ENCODE measurements at places on chromosomes 1 and 21. TPM values are rescaled to one million over a fixed set of nuclear protein-coding genes. Genes with fewer than 3 reads are reported as not detected.
A peak's percentile ranks its signal among the peaks of the same experiment; 100 is the strongest.

GRCh38 chr1:192545896-192546521 lies 29.6 kb upstream of the RGS1 start:
- no peak for DNase-seq

GRCh38 chr1:30111431-30111830 lies 612.0 kb downstream of the MATN1 start:
- peak; percentile 41 for DNase-seq

DNA sequence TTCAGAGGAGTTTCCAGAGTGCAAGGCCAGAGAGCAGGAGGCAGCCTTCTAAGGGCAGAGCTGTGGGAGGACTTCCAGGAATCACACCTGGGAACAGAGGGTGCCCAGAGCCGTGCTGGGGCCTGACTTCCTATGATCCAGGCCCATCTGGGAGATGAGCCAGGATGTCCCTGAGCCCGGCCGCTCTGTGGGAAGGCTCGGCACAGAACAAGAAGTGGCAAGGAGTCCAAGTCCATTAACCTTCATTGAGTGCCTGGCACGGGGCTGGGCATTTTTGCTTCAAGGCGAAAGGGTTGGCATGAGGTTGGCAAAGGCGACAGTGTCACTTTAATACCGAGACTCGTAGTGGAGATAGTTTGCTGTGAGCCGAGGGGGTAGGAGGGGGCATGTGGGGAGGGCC lies 18.2 kb downstream of the TMEM201 start:
- no peak for DNase-seq

GRCh38 chr1:2231532-2232254 lies 3.6 kb downstream of the SKI start:
- peak; percentile 81 for DNase-seq

The ECE1 gene
- total RNA-seq: 60.0 TPM

The CR1L gene
- total RNA-seq: not detected

GRCh38 chr1:244876228-244876910 lies 12.0 kb upstream of the HNRNPU start:
- DNase-seq: no peak

DNA sequence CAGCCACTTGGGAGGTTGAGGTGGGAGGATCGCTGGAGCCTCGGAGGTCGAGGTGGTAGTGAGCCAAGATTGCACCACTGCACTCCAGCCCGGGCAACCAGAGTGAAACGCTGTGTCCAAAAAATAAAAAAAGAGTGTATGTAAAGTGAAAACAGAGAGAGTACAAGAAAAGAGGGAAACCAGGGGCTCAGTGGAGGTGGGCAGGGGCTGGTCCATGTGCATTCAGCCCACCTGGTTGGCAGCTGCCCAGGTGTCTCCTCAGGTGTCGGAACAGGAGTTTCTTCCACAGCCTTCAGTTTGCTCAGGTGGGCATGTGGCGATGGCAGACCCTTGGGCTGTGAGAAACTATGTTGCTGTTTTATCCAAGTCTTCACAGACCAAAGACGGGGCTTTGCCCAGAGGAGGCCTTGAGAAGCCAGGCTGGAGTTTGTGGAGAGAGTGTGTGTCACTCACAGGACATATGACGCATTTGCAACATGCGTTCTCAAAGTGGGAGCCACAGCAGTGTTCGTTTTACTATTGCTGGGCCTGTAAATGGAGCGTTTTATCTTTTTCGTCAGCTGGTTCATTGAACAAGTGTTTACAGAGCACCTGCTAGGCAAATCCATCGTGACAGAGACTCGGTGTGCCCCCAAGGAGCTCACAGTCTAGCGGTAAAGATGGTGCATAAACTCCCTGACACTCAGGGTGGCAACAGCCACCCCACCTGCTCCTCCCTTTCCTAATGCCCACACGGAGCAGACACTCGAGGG lies 22.4 kb upstream of the SAMD11 start:
- no peak for DNase-seq

DNA sequence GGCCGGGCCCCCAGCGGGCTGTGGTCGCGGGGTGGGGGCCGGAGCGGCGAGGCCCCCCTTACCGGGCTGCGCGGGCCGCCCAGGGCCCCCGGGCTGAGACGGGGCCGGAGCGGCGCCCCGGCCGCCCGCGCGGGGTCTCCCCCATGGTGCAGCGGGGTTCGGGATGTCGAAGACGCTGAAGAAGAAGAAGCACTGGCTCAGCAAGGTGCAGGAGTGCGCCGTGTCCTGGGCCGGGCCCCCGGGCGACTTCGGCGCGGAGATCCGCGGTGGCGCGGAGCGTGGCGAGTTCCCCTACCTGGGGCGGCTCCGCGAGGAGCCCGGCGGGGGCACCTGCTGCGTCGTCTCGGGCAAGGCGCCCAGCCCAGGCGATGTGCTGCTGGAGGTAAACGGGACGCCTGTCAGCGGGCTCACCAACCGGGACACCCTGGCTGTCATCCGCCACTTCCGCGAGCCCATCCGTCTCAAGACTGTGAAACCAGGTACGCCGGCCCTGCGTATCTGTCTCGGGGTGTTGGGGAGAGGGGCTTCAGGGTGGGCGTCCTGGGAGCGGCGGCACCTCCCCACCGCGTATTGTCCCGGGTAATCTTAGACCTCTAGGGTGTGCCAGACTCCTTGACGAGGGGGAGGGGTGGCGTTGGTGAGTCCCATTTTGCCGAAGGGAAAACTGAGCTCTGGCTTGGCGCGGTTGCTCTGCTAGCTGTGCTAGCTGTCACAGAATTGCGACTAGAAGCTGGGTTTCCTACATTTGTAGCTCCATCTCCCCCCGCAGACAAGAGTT lies 745 bp downstream of the MAGI3 start:
- no peak for DNase-seq

GRCh38 chr1:3323021-3323795 lies 131.3 kb upstream of the ARHGEF16 start:
- DNase-seq: no peak

- DNase-seq: no peak
These were observed 405.9 kb upstream of the RGS18 start for GRCh38 chr1:191752342-191752741.

DNA sequence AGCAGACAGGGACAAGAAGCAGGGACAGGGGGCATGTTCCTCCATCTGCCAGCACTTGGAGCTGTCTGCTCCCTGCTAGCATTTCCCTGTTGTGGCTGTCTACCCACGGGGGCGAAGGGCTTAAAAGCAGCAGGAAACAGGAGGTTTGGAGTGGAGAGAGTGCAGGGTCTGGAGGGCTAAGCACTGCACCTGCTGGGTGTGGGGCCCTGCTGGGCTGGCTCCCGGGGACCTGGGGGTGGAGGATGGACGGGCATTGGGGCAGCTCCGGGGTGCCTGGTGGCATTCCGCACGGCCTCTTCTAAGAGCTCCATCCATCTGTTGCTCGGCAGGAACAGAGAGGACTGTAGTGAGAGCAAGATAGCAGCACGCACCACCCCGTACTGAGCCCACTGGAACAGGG lies 21.2 kb downstream of the LRRC71 start:
- DNase-seq: no peak

DNA sequence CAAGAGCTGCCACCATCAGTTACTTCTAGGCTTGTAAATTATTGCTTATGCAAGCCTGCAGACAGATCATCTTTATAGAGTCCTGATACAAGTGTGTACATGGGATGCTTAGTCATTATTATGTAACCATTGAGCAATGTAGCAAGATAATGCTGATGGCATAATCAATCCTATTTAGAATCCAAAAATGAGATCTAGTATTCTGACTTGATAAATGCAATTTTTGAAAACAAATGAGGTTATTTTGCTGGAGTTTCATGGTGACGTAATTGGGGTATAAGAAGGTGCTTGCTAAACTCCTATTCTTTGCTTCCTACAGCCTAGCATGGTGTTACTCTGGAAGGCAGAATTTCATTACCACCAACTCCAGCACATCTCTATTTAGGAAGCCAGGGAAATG lies 801.7 kb upstream of the PRMT6 start:
- no peak for DNase-seq

DNA sequence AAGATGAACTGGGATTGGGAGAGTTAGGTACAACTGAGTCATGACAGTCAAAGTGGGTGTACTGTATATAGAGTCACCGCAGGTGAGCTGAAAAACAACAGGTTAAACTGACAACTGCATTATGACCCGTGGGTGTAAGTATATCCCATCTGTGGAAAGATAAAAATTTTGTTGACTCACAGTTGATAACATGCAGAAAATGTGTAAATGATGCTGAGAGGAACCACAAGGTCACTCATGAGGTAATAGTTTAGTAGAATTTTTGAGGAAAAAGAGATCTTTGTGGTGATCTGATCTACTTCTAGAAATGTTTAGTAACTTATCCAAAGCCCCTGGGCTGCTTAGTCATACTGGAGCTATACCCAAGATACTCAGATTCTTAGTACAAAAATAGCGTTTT lies 838 bp downstream of the OR2C3 start:
- no peak for DNase-seq

The ACTL8 gene
- total RNA-seq: 0.28 TPM

The GSTM5 gene
- 0.28 TPM for total RNA-seq

GRCh38 chr1:204545881-204546280 lies 29.7 kb downstream of the MDM4 start:
- no peak for DNase-seq

- no peak for DNase-seq
These were observed 7.7 kb upstream of the HLCS start for GRCh38 chr21:36973986-36974850.

The AADACL4 gene
- total RNA-seq: not detected

GRCh38 chr21:21200939-21201615 lies 202.9 kb downstream of the NCAM2 start:
- peak; percentile 49 for DNase-seq

DNA sequence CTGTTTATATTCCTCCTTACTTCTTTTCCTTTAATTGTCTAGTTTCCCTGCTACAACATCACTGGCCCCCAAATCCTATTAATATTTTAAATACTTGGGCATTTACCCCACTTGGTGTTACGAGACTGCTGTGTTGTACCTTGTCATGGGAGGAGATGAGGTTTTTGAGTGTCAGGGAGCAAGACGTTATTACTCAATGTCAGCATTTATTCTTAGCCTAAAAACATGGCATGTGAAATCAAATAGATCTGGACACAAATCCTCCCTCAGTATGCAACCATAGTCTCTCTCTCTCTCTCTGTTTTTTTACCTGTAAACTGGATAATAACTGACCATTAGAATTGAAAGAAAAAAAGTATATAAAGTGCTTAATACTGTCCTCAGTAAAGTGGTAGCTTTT lies 4.6 kb downstream of the LRRC8B start:
- DNase-seq: no peak

The PLPPR4 gene
- total RNA-seq: 6.4 TPM

DNA sequence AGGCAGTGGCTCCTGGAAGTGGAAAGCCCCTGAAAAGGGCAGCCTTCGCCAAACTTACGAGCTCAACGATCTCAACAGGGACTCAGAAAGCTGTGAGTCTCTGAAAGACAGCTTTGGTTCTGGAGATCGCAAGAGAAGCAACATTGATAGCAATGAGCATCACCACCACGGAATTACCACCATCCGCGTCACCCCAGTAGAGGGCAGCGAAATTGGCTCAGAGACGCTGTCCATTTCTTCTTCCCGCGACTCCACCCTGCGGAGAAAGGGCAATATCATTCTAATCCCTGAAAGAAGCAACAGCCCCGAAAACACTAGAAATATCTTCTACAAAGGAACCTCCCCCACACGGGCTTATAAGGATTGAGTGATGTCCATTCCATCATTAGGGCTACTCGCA lies 42.4 kb downstream of the PLPPR4 start:
- no peak for DNase-seq

GRCh38 chr21:34133392-34133791 lies 60.0 kb downstream of the MRPS6 start:
- DNase-seq: no peak

DNA sequence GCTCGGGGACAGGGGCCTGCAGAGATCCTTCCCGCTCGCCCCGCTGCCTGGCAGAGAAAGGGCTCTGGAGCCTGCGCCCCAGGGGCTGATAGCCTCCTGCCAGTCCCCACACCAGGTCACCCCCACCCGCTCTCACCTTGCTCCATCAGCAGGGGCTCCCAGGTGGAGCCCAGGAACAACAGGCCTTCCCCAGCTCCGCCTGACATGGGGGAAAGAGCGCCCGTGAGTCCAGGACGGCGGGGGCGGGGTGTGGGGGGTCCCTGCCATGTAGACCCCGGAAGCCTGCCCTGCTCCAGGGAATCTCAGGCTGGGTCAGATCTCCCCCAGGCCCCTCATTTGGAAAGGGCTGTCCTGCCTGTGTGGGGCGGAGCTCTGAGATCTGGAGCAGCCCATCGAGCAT lies 166.5 kb downstream of the PRDM16 start:
- no peak for DNase-seq

The SRGAP2C gene
- 12.7 TPM for total RNA-seq

- DNase-seq: peak; percentile 74
These were observed 45.1 kb upstream of the EPS15 start for GRCh38 chr1:51564124-51564523.

GRCh38 chr1:34029954-34030353 lies 135.1 kb downstream of the CSMD2 start:
- DNase-seq: no peak

The C1orf53 gene
- 4.2 TPM for total RNA-seq

The ZNF648 gene
- total RNA-seq: not detected

GRCh38 chr1:7489586-7489985 lies 281.5 kb upstream of the VAMP3 start:
- no peak for DNase-seq

DNA sequence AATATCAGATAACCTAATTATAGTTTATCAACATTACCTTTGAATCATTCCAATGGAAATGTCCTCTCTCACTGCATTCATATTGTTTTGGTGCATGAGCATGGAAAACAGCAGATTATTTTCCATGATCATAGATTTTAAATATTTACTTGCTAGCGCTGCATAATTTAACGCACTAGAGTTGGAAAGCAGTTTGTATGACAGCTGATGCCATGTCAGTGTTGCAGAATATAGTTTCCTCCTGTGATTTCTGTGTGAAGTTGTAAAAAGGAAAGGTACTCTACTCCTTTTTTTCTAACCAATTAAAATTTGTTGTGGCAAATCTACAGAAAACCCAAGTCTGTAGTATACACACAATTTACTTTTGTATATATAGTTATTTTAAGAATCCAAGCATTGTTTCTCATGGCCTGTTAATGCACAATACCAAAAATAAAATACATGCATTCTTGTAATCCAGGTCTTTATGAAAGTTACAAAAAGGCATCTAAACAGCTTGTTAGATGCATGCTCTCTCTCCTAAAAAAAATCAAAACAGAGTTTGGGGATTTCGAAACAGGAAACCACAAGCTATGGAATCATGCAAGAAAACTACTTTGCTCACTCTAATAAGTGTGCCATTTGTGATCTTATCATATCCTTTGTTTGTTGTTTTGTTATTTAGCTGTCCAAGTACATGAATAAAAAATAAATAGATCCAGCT lies 1.9 kb upstream of the ATG4C start:
- DNase-seq: peak; percentile 66

DNA sequence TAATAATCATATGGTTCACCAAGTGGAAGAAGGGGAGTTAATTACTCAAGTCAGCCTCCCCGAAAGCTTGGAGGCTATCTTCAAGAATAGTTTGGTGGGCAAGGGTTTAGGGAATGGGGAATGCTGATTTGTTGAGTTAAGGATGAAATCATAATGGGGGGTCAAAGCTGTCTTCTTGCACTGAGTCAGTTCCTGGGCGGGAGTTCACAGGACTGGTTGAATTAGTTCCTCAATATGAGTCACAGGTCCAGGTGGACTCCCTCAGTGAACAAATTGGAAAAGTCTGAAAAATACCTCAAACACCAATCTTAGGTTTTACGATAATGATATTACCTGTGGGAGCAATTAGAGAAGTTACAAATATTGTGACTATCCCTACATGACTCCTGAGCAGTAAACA lies 115.2 kb upstream of the COA6 start:
- DNase-seq: no peak
